ENCODE measurements at places on chromosomes 11 and 22. TPM values are rescaled to one million over a fixed set of nuclear protein-coding genes. Genes with fewer than 3 reads are reported as not detected.

The FXYD6 gene
- polyA plus RNA-seq, result not detected

The KDM4E gene
- not detected for polyA plus RNA-seq

DNA sequence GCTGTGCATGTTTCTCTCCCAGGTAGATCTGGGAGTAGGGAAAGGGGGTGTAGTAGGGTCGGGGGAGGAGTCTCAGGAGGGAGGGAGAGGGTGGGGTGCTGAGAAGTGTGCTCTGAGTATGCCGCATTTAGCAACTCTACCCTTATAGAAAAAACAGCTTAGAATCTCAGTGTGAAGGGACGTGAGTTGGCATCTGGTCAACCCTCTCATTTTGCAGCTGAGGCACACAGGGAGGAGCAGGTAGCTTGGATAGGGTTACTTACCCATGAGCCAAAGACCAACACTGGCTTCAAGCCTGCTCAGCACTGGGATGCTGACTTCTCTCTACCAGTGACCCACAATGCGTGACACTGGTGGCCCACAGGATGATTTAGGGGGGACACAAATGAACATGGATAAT lies 95.9 kb downstream of the FBXO7 start:
- no peak overlapping the region for H3K4me3 ChIP-seq
- H3K27me3 ChIP-seq, result no peaks in the 10 kb centered on the region
- no peak overlapping the region for H3K27ac ChIP-seq

The SMIM38 gene
- polyA plus RNA-seq, result 0.42 TPM

- no peaks in the 10 kb centered on the region for H3K36me3 ChIP-seq
- H3K4me1 ChIP-seq, result peaks cover 89% of the 10 kb centered on the region
- H3K4me3 ChIP-seq, result peak overlapping the region; percentile 18
Measured at GRCh38 chr11:76768088-76768908, 14.9 kb upstream of the TSKU start.

- no peak overlapping the region for H3K27ac ChIP-seq
- no peaks in the 10 kb centered on the region for H3K36me3 ChIP-seq
- DNase-seq, result no peak
- no peaks in the 10 kb centered on the region for H3K4me1 ChIP-seq
Measured at GRCh38 chr22:22773979-22774604, 113.5 kb upstream of the IGLL5 start.

Measured in HepG2 (cell line).